Activated CD8-positive, alpha-beta memory T cell treated with anti-CD3 and anti-CD28 coated beads, Interleukin-2, amount 10 ng/mL, durations not matched to agents 7 days and 5 days (primary cell): ENCODE measurements at places on chromosomes 1 and 21. TPM values are rescaled to one million over a fixed set of nuclear protein-coding genes. Genes with fewer than 3 reads are reported as not detected.
A peak's percentile ranks its signal among the peaks of the same experiment; 100 is the strongest.

HFM1 gene
- not detected for total RNA-seq

NUP133 gene
- total RNA-seq = 45.4 TPM

PRELP gene
- not detected for total RNA-seq

TCP10L gene
- total RNA-seq = not detected

NOC2L gene
- 103 TPM for total RNA-seq

VANGL2 gene
- not detected for total RNA-seq

C1QB gene
- total RNA-seq = not detected

ID3 gene
- total RNA-seq = 34.2 TPM

LCE3A gene
- total RNA-seq = not detected

NOL9 gene
- total RNA-seq = 39.1 TPM

DISC1 gene
- 4.4 TPM for total RNA-seq

OR2M3 gene
- not detected for total RNA-seq

DNA sequence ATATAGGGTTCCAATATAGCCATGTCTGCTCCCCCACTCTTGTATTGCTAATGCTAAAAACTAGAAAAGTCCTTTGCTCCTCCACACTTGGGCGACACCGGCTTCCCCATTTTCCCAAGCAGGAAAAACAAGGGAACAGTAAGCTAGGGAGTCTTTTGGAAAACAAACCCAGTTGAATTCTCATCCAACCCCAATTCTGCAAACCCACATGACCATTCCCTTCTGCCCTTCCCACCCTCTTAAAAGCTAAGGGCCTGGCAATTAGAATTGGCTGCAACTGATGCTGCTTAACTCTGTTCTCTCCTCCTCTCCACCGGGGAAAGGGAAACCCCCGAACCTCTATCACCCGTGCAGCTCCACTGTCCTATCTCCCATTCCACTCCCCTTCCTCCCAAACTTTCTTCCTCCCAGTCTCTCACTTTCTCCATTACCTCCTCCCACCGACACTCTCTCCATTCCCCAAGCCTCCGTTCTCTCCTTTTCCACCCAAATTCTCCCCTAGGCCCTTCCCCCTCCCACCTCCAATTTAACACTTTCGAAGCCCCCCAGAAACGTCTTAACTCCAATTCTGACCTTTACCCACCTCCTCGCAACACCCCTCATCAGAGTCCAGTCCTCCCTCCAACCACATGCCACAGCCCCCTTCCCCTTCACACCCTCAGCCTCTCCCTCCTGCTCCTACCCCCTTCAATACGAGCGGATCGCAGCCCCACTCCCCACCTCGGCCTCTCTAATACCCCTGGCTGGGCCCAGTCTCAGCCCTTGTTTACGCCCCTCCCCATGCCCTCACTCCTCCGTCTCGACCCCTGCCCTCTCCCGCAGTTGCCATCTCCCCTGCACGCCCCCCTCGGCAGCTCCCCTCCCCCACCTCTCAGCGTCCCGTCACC is 701 bp downstream of the DEDD start:
- H3K36me3 ChIP-seq = peaks cover 30% of the 10 kb centered on the region
- H3K27me3 ChIP-seq = no peaks in the 10 kb centered on the region
- H3K27ac ChIP-seq = no peak overlapping the region
- no peak overlapping the region for H3K4me3 ChIP-seq

GRCh38 chr1:53625049-53625448 is 113.9 kb downstream of the GLIS1 start:
- peak; percentile 11 for DNase-seq
- H3K4me3 ChIP-seq = no peak overlapping the region
- H3K36me3 ChIP-seq = no peaks in the 10 kb centered on the region
- H3K27ac ChIP-seq = no peak overlapping the region
- no peaks in the 10 kb centered on the region for H3K4me1 ChIP-seq

- no peaks in the 10 kb centered on the region for H3K4me1 ChIP-seq
- H3K27me3 ChIP-seq = no peaks in the 10 kb centered on the region
- no peak overlapping the region for H3K4me3 ChIP-seq
- no peak for DNase-seq
Observed at GRCh38 chr1:180283098-180283497, 53.0 kb downstream of the LHX4 start.

- peaks cover 35% of the 10 kb centered on the region for H3K27me3 ChIP-seq
- peaks cover 21% of the 10 kb centered on the region for H3K4me1 ChIP-seq
- H3K27ac ChIP-seq = no peak overlapping the region
- DNase-seq = no peak
Observed at GRCh38 chr1:184152434-184152898, 100.9 kb downstream of the TSEN15 start.

DNA sequence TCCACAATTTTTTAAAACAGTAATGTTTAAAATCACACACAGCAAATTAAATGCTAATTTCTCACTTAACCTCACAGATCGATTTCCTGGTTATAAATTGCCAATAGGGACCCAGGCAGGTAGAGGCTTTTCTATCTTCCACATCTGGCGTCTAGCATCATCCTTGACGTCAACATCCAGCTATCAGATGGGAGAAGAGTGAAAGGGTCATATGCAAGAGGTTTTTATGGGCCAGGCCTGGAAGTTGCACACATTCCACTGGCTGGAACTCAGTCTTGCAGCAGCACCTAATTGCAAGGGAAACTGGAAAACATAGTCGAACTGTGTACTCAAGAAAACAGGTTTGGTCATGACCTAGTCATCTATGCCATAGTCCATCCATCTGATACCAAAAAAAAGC is 6.0 kb upstream of the EEIG2 start:
- no peak overlapping the region for H3K4me3 ChIP-seq
- peaks cover 9% of the 10 kb centered on the region for H3K27me3 ChIP-seq
- no peak overlapping the region for H3K27ac ChIP-seq
- H3K4me1 ChIP-seq = peaks cover 8% of the 10 kb centered on the region

DNA sequence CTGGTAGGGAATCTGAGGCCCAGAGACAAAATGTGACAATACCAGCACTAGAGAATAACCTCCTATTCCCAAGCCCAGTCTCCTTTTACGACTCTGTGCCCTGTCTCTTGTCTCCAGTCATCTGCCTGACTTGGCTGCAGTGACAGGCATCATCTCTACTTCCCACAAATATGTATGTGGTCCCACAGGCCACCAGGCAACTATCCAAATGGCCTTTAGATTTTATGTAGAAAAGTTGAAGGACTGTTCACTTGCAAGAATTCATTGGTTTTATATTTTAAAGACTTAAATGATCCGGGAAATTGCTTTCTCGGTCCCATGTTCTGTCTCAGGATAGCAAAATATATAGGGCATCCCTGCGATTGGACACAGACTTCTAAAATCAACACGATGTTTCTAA is 11.6 kb downstream of the KRTAP24-1 start:
- H3K4me1 ChIP-seq = no peaks in the 10 kb centered on the region
- H3K27me3 ChIP-seq = no peaks in the 10 kb centered on the region
- no peak overlapping the region for H3K27ac ChIP-seq
- H3K4me3 ChIP-seq = no peak overlapping the region
- no peak for DNase-seq
- H3K36me3 ChIP-seq = no peaks in the 10 kb centered on the region

- no peak for DNase-seq
- H3K36me3 ChIP-seq = peaks cover 23% of the 10 kb centered on the region
Observed at GRCh38 chr21:33368124-33368523, 35.1 kb upstream of the IFNGR2 start.

DNA sequence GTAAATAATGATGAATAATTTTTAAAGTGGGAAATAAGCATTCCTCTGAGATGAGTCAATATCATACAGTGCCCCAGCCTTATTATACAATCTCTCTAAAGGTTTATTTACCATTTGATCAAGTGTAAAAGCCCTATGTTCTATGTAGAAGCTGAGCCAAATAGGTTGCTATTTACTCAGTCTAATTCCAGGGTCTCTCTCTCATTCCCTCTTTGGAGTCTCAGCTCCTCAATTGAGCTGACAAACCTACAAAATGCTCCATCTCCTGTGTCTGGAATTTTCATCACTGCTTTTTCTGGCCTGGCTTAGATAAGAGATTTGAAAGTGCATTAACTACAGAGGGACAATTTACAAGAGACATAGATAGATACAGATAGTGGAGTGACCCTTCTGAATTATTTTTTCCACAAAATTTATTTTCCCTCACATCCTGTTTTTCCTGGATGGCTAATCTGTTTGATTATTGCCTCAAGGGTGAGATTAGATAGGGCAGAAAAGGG is 24.8 kb upstream of the USH2A start:
- H3K27ac ChIP-seq = no peak overlapping the region
- H3K4me1 ChIP-seq = no peaks in the 10 kb centered on the region
- no peaks in the 10 kb centered on the region for H3K27me3 ChIP-seq
- no peak overlapping the region for H3K4me3 ChIP-seq

DNA sequence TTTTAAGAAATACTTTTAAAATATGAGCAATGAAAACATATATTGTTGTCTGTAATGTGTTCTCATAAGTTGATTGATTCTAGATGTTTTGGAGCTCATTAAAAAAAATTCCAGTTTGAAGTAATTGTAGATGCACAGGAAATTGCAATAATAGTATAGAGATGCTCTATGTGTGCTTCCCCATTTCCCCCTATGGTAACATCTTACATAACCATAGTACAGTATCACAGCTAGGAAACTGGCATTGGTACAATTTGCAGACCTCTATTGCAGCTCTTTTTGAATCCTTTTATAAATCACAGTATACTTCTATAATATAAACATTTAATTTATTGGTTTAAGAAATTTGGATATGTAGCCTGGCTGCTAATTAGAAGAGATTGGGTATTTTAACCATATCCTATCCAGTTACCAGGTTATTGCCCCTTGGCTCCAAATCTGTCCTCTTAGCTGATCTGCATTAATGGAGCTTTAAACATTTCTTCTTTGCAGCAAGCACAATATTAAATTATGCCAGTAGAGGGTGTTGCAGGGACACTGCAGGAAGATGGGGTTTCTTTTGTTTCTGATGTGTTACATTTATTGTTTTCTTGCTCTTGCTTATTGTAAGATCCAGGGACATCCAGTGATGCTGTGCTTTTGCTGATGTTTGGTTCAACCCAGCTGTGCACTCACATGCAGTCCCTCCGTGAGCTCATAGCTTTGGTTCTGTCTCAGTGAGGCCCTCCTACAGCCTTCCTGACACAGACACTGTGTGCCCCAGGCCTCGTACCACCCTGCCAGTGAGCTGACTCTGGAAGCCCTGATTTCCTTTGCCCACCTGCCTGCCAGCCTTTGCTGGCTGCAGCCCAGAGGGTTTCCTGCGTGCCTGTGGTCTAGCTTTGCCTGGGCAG is 103.3 kb downstream of the RABGAP1L start:
- no peaks in the 10 kb centered on the region for H3K4me1 ChIP-seq
- no peak overlapping the region for H3K4me3 ChIP-seq
- H3K36me3 ChIP-seq = no peaks in the 10 kb centered on the region
- no peak overlapping the region for H3K27ac ChIP-seq
- no peak for DNase-seq

DNA sequence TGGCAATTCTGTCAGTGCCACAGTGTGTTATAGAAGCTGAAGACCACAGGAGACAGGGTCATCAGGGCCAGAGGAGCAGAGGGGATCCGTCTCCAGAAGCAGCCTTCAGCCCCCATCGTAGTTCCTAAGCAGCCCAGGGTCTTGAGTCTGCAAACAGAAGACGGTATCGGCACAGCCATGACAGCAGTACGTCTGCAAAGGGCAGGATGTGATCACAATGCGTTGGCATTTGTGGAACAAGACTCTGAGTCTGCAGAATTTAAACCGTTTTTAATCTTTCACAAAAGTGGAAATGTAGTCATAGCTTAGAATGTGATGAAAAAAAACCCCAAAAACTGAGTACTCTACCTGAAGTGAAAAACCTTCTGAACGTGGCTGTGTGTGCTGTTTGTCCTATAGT is 44.0 kb upstream of the SCCPDH start:
- H3K4me3 ChIP-seq = no peak overlapping the region
- no peaks in the 10 kb centered on the region for H3K27me3 ChIP-seq

- H3K4me1 ChIP-seq = no peaks in the 10 kb centered on the region
- DNase-seq = no peak
- no peaks in the 10 kb centered on the region for H3K36me3 ChIP-seq
Observed at GRCh38 chr1:70628973-70629372, 217.9 kb downstream of the CTH start.

- H3K4me3 ChIP-seq = no peak overlapping the region
- no peak overlapping the region for H3K27ac ChIP-seq
- H3K4me1 ChIP-seq = peaks cover 6% of the 10 kb centered on the region
- no peaks in the 10 kb centered on the region for H3K36me3 ChIP-seq
- peaks cover 55% of the 10 kb centered on the region for H3K27me3 ChIP-seq
Observed at GRCh38 chr1:39635205-39635870, 4.1 kb downstream of the HEYL start.

- H3K27ac ChIP-seq = peak overlapping the region; percentile 66
- H3K4me1 ChIP-seq = peaks cover 82% of the 10 kb centered on the region
- DNase-seq = peak; percentile 81
- H3K36me3 ChIP-seq = no peaks in the 10 kb centered on the region
Observed at GRCh38 chr1:12056331-12056841, 6.7 kb upstream of the TNFRSF8 start.

- no peak overlapping the region for H3K27ac ChIP-seq
- H3K4me1 ChIP-seq = peaks cover 2% of the 10 kb centered on the region
Observed at GRCh38 chr1:199205740-199206441, 567.1 kb downstream of the PTPRC start.

- peaks cover 7% of the 10 kb centered on the region for H3K4me1 ChIP-seq
- H3K27me3 ChIP-seq = no peaks in the 10 kb centered on the region
- no peak overlapping the region for H3K4me3 ChIP-seq
- no peak for DNase-seq
- H3K36me3 ChIP-seq = peaks cover 13% of the 10 kb centered on the region
Observed at GRCh38 chr21:36245115-36245514, 74.9 kb upstream of the MORC3 start.

GRCh38 chr1:160251687-160252526 is 10.4 kb downstream of the DCAF8 start:
- H3K4me3 ChIP-seq = no peak overlapping the region
- peaks cover 10% of the 10 kb centered on the region for H3K36me3 ChIP-seq
- peak; percentile 74 for DNase-seq
- H3K27me3 ChIP-seq = no peaks in the 10 kb centered on the region
- H3K4me1 ChIP-seq = peaks cover 11% of the 10 kb centered on the region
- H3K27ac ChIP-seq = no peak overlapping the region

DNA sequence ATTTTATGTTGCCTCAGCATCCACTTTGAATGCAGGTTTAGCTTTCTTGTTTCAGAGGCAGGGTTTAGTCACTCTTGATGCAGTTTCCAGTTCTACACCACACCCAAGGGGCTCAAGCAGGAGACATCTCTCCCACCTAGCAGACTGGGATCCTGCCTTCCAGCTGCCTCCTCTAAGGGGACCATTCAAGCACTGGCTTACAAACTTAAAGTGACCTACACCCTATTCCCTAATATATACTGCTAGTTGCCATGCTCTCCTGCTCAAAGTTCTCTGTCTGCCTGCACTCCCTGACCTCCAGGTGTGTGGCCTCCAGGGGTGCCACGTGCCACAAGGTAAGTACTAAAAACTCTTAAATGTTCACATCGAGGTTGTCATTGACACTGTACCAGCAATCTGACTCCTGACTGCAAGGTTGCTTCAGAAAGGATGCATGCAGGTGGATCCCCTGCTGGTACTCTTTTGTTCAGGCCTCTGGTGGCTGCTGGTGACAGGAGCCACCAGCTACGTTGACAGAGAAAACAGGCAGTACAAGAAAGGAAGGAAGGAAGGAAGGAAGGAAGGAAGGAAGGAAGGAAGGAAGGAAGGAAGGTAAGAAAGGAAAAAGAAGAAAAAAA is 185.9 kb downstream of the COQ8A start:
- H3K27ac ChIP-seq = no peak overlapping the region
- no peaks in the 10 kb centered on the region for H3K36me3 ChIP-seq
- peaks cover under 1% of the 10 kb centered on the region for H3K27me3 ChIP-seq
- H3K4me3 ChIP-seq = no peak overlapping the region
- no peak for DNase-seq
- H3K4me1 ChIP-seq = no peaks in the 10 kb centered on the region

GRCh38 chr1:232339073-232339472 is 290.9 kb downstream of the SIPA1L2 start:
- no peak for DNase-seq
- H3K27ac ChIP-seq = no peak overlapping the region
- H3K4me1 ChIP-seq = peaks cover 5% of the 10 kb centered on the region
